Right ventricle myocardium inferior (tissue), 1 donor: ENCODE measurements at places on chromosomes 11 and 22. TPM values are rescaled to one million over a fixed set of nuclear protein-coding genes. Genes with fewer than 3 reads are reported as not detected.

- no peak for DNase-seq
Measured at GRCh38 chr11:80632691-80633090, 1191.9 kb upstream of the TENM4 start.

DNA sequence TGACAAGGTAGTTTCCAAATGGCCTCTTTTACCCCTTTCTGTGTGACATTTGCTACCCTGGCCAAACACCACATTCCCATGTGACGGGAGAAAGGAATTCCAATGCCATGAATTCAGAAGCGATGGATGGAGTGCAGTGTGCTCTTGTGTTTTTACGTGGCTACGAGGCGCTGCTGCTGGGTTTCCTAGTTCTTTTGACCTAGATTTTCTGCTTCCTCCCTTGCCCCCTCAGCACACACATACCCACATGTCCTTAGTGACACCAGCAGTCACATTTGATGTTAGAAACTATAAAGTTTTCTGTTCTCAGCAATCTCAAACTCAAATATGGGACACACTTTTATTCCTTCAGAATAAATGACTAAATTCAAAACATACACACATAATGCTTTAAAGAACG is 7.8 kb upstream of the TMA7B start:
- DNase-seq = no peak

DNA sequence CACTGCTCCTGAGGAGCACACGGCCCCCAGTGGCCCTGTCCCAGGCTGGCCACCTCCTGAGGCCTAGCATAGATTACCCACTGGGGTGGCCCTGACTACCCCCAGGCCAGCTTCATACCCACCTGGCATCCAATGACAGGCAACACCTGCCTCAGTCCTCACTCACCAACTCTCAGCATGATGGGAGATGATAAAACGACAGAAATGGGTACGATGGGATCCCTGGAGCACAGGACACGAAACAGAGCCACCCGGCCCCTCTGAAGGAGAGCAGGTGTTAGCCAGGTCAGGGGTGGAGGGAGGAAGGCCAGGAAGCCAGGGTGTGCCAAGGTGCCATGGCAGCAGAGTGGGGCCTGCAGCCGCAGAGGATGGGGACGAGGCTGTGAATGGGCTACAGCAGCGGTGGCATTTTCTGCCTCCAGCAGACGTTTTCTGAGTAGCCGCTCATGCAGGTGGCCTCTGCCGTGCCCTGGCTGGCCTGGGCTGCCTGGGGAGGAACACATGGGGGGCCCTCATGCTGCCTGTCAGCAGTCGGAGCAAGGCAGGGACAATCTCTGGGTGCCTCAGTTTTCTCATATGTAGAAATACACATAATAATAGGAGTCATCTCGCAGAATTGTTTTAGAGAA is 50.2 kb upstream of the FGF3 start:
- no peak for DNase-seq

DNA sequence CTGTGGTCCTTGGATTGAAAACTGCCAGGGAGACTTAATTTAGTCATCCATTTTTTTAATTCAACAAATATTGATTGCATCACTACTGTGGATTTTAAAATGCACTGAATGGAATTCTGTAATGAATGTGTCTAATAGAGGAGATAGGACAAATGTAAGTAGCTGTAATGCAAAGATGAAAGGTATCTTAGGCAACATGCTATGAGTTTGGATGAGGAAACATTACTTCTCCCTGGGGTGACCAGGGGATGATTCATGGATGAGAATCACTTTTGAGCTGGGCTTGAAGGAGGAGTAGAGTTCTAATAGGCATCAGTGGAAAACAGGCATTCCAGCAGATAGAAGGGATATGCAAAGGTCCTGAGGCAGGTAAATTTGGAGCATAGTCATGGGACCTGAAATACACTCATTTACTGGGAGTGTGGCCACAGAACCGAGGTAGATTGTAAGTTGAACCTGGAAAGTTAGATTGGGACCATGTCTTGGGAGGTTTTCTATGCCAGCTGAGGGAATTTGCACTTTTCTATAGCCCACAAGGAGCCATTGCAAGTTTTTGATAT is 43.4 kb downstream of the PKNOX2 start:
- DNase-seq = no peak

DNA sequence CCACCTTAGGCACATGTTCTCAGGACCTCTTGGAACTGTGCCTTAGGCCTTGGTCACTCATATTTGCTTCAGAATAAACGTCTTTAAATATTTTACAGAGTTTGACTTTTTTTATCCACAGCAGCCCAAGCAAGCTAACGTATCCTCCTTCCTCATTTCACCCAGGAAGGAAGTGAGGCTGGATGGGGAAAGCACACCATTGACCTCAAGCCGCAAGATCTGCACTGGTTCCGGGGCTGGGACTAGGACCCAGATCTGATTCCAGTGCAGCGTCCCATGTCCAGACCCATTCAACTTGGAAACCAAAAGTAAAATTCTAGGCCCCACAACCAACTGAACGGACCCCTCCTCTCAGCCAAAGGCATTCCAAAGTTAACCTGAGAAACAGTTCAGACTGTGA is 2.4 kb upstream of the LGALS12 start:
- DNase-seq = no peak

DNA sequence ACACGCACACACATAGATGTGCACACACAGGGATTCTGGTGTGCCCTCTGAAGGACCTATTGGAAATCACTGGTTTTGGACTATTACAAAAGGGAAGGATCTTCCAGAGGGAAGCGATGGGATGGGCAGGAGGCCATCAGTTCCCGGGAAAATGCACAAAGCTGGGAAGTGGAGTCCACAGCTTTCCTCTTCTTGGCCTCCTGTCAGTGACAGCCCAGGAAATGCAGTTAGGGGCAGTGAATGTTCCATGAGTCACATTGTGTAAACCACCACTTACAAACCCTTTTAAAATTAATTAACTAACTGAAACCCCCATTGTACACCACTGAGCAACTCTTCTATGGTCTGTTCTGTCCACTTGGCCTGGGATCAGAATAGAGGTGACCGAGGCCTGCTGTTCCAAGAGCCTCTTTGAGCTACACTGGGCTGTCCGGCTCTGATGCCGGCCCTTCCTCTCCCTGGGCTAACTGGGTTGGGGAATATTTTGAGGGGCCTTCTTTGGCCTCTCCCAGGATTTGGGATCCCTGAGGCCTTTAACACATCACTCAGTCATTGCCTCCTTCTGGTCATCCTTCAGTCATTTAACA is 137.7 kb downstream of the FEZ1 start:
- no peak for DNase-seq

DNA sequence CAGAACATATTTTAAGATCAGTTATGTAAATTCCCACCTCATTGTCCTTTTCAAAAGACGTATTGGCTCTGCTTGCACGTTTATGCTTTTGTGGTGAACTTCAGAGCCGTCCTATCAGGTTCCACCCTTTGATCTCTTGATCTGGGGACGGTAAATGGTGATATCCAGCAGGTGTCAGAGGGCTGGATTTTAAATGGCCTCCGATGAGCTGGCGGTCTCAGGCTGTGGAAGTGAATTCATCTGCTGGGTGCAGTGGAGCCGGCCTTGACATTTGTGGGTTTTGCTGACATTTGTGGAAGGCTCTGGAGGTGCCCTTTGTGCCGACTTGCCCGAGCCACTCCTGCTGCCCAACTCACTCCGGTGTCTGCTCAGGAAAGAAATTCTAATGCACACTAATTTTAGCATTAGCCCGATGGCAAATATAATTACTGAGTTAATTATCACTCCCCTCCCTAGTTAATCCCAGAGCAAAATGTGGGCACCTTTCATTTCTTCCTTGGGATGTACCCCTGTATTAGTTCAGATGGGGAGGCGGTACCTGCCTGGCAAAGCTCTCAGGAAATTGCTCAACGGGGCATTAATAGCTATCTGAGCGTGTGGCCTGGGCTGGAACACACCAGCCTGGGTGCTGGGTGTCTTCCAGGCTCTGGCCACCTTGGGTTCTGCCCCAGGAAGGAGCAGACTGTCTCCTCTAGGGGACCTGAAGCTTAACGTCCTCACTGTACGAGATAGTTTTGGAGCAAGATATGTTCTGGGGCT is 9.1 kb downstream of the LRP5 start:
- no peak for DNase-seq

GRCh38 chr22:27504360-27505253 is 296.9 kb downstream of the MN1 start:
- no peak for DNase-seq

GRCh38 chr11:20397281-20397680 is 9.8 kb downstream of the PRMT3 start:
- DNase-seq = no peak

GRCh38 chr11:124880290-124880611 is 15.0 kb downstream of the ROBO3 start:
- DNase-seq = no peak

- no peak for DNase-seq
Measured at GRCh38 chr11:115674176-115674936, 170.1 kb upstream of the CADM1 start.

- DNase-seq = no peak
Measured at GRCh38 chr11:94151903-94152677, 23.4 kb downstream of the PANX1 start.

DNA sequence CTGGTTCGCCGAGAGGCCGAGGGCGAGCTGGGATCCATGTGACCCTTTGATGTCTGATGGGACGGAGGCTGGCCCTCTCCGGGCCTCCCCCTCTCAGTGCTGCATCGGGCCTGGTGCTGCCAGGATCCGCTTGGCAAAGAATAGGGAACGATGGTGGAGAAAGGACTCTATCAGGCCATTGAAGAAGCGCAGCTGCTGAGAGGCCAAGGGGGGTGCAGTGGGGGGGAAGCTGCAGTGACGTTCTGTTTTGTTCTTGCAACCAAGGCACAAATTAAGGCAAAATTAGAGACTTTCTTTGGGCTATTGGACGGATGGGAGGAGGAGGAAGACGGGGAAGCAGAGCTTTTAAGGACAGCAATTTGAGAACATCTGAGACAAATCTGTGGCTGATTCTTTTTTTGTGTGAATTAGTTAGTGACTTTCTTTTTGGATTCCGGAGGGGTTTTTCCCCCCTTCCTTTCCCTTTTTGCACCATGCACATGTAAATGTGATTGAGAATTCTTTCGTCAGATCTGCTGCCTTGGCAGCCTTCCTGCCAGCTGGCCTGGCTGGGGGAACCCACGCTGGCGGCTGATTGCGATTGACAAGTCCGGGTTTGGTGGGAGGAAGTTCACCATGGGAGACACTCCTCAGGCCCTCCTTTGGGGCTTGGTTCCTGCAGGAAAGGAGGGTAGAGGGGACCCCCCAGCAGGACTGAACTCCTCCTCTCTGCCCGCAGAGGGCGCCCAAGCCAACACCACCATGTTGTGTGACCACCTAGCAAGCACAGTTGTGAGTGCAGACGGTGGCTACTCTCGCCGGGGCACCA is 214.6 kb downstream of the NTM start:
- no peak for DNase-seq

- no peak for DNase-seq
Measured at GRCh38 chr11:122769126-122769780, 69.0 kb upstream of the CRTAM start.

Gene CLTCL1
- 8.3 TPM for total RNA-seq

Gene C11orf42
- total RNA-seq = not detected

Gene PICK1
- total RNA-seq = 20.9 TPM

Gene TSSK2
- total RNA-seq = not detected

Gene ZNRF3
- total RNA-seq = 5.4 TPM

Gene OR52E8
- total RNA-seq = not detected

Gene THRSP
- total RNA-seq = 4.8 TPM

Gene CD81
- 531 TPM for total RNA-seq

Gene ARRB1
- 30.3 TPM for total RNA-seq

Gene NTM
- total RNA-seq = 2.9 TPM

Gene LMO2
- 7.2 TPM for total RNA-seq
